RCC 7860 (cell line): ENCODE measurements at places on chromosomes 1 and 21.

GRCh38 chr21:44293551-44294231 lies 6.2 kb upstream of the PFKL start:
- DNase-seq = no peak

GRCh38 chr1:16957731-16958130 lies 22.7 kb downstream of the MFAP2 start:
- no peak for DNase-seq

- DNase-seq = peak; percentile 22
These were observed 53.6 kb upstream of the DIRAS3 start for GRCh38 chr1:68103884-68104554.

GRCh38 chr1:231850786-231851185 lies 224.2 kb downstream of the DISC1 start:
- DNase-seq = no peak

GRCh38 chr21:30979054-30979453 lies 59.2 kb downstream of the KRTAP19-8 start:
- DNase-seq = no peak

DNA sequence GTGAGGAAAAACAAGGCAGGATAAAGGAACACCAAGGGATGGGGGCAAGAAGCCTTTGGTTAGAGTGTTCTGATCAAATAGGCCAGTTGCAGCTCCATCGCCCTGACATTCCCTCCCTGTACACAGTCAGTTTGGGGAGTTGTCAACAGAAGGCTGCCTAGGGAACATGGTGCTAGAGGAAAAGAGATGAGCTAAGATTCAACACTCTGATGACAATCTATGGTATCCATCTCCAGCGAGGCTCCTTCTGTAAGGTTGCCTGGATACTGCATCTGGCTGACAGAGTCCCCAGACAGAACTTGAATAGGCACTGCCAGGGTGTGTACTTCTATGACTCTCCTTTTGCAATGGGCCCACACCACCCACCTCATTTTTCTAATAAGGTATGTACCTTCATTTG lies 11.2 kb upstream of the SLAMF9 start:
- DNase-seq = no peak

DNA sequence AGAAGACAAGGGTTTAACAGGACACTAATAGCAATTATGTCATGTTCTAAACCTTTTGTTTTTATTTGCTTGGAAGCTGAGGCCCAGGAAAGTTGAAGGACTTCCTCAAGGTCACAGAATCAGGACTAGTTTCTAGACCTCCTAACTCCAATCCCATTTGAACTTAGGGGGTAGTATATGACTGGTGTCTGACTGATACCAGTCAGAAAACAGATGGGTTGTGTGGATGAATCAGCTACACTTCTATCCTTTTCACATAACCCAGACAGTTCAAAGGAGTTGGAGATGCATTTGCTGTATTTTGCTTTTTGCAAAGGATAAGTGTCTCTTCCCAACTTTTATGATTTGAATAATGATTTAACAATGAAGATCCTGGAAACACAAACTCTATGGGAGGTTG lies 322.5 kb downstream of the HLX start:
- no peak for DNase-seq

DNA sequence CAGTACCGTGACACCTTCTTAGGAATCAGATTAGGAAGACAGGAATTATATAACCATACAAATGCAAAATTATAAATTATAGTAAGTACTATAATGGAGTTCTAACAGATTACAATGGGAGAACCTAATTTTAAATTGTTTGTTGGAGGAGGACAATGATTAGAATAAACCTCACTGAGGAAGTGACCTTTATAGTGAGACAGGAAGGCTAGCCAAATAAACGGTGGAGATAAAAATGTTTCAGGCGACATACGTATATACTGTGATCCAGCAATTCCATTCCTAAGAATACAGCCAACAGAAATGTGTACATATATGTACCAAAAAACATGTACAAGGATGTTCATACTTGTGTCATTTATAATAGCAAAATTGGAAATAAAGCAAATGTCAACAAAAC lies 15.2 kb downstream of the SYNJ1 start:
- DNase-seq = no peak

DNA sequence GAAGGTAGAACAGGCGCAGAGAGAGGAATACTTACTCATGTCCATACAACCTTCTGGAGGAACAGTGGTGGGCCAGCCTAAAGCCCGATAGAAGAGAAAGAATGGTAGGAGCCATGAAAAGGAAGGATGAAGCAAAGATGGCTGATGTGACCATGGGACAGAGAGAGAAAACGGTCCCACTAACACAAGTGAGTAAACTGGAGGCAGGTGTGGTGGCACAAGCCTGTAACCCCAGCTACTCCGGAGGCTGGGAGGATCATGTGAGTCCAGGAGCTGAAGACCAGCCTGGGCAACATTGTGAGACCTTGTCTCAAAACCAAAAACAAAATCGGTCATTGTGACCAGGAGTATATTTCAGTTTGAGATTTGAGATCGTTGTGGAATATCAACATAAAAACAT lies 49.4 kb downstream of the C1orf198 start:
- DNase-seq = no peak

- no peak for DNase-seq
These were observed 333.9 kb upstream of the ADAMTS5 start for GRCh38 chr21:27300770-27301169.

DNA sequence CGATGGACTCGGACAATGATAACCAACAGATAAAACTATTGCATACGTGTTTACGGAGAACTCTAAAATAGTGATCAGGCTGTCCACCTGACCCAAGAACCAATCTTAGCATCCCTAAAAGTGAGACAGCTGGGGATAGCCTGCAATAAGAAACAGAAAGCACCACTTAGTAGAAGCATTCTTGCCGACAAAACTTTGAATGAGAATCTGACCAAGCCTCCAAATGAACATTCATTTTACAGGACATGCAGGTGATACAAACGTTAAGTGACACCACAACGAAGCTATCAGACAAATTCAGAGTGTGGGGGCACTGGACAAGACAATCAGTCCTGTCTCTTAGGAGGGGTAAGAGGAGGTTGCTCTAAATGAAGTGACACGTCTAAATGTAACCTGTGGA lies 1.2 kb downstream of the PSMG1 start:
- DNase-seq = no peak

- DNase-seq = no peak
These were observed 43.9 kb downstream of the SUSD4 start for GRCh38 chr1:223319905-223320580.

GRCh38 chr1:155184835-155185782 lies 11.5 kb downstream of the TRIM46 start:
- no peak for DNase-seq

GRCh38 chr1:161189036-161189435 lies 9.8 kb downstream of the ADAMTS4 start:
- no peak for DNase-seq

- DNase-seq = no peak
These were observed 209.9 kb downstream of the GRIK3 start for GRCh38 chr1:36824390-36824861.

GRCh38 chr1:66294707-66295370 lies 239.1 kb upstream of the SGIP1 start:
- peak; percentile 29 for DNase-seq

GRCh38 chr1:152858062-152858461 lies 1.7 kb upstream of the LCE7A start:
- no peak for DNase-seq

GRCh38 chr1:70809069-70809468 lies 238.5 kb downstream of the PTGER3 start:
- no peak for DNase-seq

DNA sequence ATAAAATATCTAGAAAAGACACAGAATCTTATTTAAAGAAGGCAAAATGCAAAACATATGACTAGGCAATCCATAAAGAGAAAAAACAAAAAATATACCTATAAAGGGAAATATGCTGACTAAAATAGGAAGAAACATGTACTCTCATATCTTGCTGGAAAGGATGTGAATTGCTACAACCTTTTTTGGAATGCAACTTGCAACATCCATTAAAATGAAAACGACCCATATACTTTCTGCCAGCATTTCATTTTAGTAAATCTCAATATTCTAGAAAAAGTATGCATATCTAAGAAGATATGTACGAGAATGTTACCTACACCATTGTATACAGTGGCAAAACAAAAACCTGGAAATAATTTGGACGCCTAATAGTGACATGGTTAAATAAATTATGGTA lies 56.6 kb downstream of the EDEM3 start:
- no peak for DNase-seq

- peak; percentile 36 for DNase-seq
These were observed 860 bp downstream of the TMEM63A start for GRCh38 chr1:225881081-225881958.

DNA sequence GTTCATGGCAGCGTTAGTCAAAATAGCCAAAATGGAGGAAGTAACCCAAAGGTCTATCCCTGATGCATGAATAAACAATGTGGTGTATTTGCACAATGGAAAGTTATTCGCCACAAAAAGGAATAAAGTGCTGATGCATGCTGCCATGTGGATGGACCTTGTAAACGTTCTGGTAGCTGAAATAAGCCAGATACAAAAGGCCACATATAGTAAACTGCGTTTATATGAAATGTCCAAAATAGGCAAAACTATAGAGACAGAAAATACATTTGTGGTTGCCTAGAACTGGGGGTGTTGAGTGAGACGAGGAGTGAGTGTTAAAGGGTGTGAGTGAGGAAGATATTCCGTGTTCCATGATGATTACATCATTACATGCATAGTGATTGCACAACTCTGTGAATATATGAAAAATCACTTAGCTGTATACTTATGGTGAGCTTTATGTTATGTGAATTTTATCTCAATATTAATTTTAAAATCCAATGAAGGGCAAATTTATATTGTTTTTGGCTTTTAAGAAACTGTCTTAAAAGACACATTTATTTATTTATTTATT lies 321.3 kb downstream of the KIF26B start:
- DNase-seq = no peak

DNA sequence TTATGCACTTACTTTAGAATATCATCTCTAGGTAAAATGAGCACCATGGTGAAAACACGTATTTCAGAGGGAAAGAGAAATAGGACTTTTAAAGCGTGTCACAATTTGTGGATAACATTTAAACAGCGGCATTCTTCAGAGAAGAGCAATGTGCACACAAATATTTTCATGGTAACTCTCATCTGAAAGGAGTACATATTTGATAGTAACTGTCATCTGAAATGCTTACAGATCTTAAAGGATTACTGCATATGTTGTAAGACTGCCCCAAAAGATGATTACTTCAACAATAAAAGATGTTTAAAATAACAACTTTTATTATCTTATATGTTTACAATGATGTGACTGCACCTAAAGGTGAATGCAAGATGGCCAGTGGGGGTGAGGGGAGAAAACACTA lies 408.8 kb downstream of the PLA2G4A start:
- no peak for DNase-seq

DNA sequence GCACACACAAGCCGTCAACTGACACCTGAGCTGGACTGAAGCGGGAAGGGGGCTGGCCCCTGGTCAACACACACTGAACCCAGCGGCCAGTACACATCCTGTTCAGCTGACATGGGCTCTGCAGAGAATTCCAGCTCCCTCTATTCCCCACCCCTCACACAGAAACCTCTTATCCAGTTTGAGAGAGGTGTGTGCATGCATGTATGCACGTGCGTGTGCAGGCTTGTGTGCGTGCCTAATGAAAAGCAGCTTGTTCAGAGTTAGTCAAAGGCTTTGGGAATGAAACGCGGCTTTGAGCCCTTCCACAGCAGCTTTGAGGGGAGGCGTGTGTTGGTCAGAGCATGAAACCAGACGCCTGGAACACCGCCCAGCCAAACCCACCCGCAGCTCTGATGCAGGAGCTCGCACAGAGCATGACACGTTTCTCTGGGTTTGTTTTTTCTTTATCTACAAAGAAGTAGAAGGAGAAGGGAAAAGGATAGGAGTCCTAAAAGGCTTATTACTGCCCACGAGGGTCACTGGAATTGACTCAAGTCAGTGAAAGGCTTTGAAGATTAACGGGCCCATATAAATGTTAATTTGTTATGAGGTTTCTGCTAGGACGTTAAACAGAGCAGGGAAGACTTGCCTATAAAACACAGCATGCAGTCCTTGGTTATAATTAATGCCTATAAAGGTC lies 184.2 kb downstream of the ETS2 start:
- peak; percentile 34 for DNase-seq

GRCh38 chr1:82538876-82539275 lies 738.1 kb downstream of the ADGRL2 start:
- no peak for DNase-seq
